ENCODE measurements at places on chromosomes 1 and 21. TPM values are rescaled to one million over a fixed set of nuclear protein-coding genes. Genes with fewer than 3 reads are reported as not detected.

Gene FOXO6
- total RNA-seq: under 0.01 TPM

Gene MEGF6
- 0.77 TPM for total RNA-seq

Gene AUNIP
- 5.6 TPM for total RNA-seq

Gene GUCA2A
- total RNA-seq: not detected

Gene PEA15
- 81.6 TPM for total RNA-seq

Gene DENND2C
- 1.6 TPM for total RNA-seq

Gene GSTM5
- total RNA-seq: 1.00 TPM

Gene SCAMP3
- 43.9 TPM for total RNA-seq

Gene HSPB7
- 2.3 TPM for total RNA-seq

Gene RNU1-4
- 2,224 TPM for total RNA-seq

Gene BRINP3
- total RNA-seq: not detected

Gene CYP4X1
- total RNA-seq: not detected

Gene S100A9
- not detected for total RNA-seq

Gene MRPL39
- total RNA-seq: 24.6 TPM

Gene LRRC53
- not detected for total RNA-seq

Gene S100B
- total RNA-seq: not detected

Gene ATP1B1
- total RNA-seq: 34.9 TPM
